ENCODE measurements at places on chromosomes 3 and 15. TPM values are rescaled to one million over a fixed set of nuclear protein-coding genes. Genes with fewer than 3 reads are reported as not detected.

The PLSCR4 gene
- 63.5 TPM for total RNA-seq

The TTLL13 gene
- total RNA-seq: not detected

The LRRC34 gene
- total RNA-seq: 4.8 TPM

The CELSR3 gene
- total RNA-seq: 1.0 TPM

Data from lower lobe of right lung (tissue), 2 donors.